HFF-Myc (cell line): ENCODE measurements at places on chromosomes 2 and 18.

DNA sequence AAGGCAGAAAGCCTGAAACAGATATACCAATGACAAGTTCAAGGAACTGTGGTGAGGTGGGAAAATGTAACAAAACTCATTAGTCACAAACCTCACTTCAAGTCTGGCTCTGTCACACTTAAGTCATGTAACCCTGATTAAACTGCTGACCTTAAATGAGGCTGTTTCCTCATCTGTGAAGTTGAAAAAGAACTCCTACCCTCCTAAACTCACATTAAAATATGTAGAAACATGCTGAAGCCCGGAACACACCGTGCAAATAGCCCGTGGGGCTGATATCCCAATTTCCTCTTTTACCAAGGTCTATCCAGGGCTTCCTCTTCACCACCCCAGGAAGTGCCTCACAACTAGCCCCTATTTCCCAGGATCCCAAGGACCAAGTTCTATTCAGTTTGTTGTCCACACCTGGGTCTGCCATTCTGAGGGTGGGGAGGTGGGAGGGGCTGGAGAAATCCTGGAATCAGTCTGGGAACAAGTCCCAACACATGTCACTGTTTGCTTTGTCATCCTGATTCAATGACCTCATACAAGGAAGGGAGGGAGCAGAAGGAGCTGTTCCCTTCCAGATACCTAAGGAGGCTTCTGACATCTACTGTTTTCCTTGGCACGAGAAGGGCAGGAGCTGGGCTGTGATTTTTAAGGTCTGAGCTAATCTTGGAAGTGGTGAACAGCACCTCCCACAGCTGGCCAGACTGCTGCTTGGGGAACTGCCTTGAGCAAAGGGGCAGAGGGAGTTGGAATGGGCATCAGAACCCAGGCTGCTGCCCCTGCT, 42.3 kb downstream of the SLC4A1AP start:
- DNase-seq, result peak; percentile 88

GRCh38 chr2:112121682-112122254, 16.4 kb upstream of the FBLN7 start:
- peak; percentile 15 for DNase-seq

- no peak for DNase-seq
These were observed 1.3 kb downstream of the RASGRP3 start for GRCh38 chr2:33477473-33478468.

- DNase-seq, result no peak
These were observed 552.9 kb upstream of the LRATD1 start for GRCh38 chr2:14079576-14079975.

DNA sequence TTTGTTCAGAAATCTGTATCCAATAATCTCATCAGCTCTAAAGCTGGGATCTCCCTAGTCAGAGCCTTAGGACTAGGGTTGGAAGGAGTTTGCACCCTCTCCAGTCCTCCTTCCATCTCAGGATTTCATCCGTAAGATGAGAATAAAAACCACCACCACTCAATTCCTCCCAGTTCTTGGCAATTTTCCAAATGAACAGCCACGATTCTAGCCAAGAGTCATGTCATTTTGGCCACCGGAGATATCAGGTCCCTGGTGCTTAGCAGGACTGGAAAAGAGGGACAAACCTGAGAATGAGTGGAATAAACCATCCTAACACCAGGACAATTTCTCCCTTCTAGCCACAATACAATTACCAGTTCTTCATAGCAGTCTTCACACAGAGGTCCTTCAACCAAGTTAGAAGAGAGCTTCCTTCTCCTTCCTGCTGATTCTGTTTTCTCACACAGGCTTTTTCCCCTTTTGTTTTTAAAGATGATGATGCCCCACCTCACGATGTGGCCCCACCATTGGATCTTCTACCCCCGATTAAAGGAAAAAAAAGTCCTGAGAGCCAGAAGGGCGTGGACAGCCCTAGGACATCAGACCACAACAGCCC, 36.2 kb downstream of the KIAA2012 start:
- DNase-seq, result no peak

- no peak for DNase-seq
These were observed at the start of gene TMSB10 for GRCh38 chr2:84905181-84906107. TSS of gene TMSB10 (plus strand) at chr2:84905656.

GRCh38 chr2:25400169-25400568, 58.4 kb upstream of the DNMT3A start:
- DNase-seq, result no peak

DNA sequence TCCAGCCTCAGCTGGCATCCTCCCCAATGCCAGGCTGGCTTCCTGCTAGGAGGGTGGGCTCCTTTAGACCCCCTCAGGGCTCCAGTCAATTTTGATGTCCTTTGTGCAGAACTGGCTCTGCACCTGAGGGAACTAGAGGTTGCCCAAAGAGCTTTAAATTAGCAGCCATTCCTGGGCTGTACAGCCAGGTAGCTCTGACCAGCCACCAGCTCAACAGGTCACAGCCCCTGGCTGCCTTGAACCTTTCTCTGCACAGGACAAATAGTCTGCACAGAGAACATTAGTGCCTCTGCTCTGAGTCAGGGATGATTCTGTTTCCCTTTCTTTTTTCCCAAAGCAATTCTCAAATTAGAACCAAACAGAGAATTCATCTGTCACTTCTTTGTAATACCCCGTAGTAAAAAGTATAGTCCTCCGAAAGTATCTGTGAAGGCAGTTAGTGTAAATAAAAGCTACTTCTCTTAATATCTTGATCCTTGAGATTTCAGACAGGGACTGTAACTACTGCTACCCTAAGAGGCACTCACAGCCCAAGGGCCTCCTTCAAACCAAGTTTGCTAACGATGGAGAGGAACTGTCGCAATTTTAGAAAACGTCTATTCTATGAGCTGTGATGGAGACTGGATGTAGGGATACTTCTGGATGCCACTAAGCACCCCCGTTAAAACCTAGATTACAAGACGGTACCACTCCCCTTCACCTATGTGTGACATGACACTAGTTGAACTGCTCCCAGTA, 3.0 kb downstream of the TTC32 start:
- DNase-seq, result no peak

DNA sequence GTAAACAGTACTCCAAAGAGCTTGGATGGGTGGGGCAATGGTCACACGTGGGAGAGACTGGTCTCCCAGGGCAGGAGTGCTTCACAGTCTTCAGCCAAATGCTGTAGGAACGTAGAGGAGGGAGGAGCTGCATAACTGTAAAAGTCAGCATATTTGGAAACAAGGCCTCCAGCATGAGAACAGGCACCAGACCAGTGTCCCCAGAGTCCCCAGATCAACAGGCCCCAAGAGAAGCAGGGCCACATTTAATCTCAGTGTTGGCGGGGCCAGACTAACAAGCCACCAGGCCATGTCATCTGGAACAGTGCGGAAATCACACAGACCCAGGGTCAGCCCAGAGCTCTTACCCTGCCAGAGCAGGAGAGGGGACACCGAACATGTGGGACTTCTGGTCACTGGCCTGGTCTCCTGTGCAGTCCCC, 63.2 kb downstream of the ADCY3 start:
- no peak for DNase-seq

DNA sequence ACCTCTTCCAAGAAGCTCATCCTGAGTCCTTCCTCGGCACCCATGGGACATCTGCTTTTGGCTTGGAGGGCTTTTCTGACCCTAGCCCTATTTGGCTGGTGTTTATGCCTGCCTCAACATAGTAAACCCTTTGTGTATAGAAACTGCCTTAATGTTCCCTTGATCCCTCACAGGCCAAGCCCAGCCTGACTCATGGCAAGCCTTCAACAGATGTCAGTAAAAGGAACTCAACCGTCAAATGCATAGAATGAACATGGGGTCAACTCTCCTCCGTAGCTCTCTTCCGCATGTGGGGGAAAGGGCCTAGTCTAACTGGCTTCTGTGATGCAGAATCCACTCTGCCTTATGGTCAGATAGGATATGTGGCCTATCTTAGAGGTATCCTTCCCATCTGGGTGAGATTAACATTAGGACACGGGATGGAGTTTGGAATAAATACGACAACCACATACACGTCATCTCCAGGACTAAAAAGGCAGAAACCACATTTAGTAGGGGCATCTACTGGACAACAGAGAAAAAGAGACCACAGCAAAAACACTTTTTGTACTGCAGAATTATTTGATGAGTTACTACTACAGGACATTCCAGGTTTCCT, 2.5 kb upstream of the NPAS2 start:
- no peak for DNase-seq

- DNase-seq, result no peak
These were observed 339.4 kb downstream of the CMPK2 start for GRCh38 chr2:6526093-6526824.

GRCh38 chr2:67666386-67667053, 269.4 kb downstream of the ETAA1 start:
- no peak for DNase-seq

DNA sequence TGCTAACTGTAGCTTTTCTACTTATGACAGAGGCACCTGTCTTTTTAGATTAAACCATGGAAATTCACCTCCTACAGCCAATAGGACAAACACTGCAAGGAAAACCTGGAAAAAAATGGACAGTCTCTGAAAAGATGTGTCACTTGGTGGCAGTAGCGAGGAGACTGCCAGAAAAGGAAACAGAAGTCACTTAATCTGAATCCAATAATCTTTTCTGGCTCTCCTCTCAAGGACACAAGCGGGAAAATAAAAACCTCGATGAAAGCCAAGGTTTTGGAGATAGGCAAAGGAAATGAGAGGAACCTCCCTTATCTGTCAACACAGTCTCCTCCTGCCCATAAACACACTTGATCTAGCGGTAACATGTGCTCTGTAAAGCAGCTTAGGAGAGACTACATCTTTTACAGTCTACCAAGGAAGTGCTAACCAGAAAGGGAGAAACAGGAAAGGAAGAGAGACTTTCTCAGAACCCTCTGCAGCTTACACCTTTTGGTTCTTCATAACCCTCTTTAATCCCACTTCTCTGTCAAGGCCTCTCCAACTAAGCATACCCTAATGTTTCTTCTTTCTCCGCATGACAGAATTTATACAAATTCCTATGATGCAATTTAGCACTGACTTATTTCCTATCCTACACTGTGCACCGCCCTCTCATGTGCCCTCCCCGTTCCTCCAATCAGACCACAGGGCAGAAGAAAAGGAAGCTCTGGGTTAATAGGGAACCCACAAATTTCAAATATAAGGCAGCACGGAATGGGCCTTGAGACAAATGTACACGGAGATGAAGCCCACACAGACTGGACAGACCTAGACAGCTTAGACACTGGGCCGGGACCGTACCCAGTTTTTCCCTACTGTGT, 52.8 kb downstream of the CLASP1 start:
- DNase-seq, result peak; percentile 31

- DNase-seq, result no peak
These were observed 357.6 kb downstream of the MTX2 start for GRCh38 chr2:176626796-176627195.

DNA sequence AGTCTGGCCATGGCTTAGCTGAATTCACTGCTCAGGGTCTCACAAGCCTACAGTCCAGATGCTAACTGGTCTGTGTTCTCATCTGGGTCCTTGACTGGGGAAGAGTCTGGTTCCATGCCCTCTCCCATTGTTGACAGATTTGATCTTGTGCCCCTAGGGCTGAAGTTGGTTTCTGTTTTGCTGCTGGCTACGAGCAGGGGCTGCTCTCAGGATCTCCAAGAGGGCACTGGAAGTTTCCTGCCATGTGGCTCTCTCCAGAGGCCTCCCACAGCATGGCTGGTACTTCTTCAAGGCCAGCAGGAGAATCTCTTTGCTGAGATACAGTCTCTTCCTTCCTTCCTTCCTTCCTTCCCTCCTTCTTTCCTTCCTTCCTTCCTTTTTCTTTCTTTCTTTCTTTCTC, 78.1 kb downstream of the SPP2 start:
- DNase-seq, result no peak

GRCh38 chr2:196176142-196176738, 4.9 kb upstream of the STK17B start:
- DNase-seq, result no peak

DNA sequence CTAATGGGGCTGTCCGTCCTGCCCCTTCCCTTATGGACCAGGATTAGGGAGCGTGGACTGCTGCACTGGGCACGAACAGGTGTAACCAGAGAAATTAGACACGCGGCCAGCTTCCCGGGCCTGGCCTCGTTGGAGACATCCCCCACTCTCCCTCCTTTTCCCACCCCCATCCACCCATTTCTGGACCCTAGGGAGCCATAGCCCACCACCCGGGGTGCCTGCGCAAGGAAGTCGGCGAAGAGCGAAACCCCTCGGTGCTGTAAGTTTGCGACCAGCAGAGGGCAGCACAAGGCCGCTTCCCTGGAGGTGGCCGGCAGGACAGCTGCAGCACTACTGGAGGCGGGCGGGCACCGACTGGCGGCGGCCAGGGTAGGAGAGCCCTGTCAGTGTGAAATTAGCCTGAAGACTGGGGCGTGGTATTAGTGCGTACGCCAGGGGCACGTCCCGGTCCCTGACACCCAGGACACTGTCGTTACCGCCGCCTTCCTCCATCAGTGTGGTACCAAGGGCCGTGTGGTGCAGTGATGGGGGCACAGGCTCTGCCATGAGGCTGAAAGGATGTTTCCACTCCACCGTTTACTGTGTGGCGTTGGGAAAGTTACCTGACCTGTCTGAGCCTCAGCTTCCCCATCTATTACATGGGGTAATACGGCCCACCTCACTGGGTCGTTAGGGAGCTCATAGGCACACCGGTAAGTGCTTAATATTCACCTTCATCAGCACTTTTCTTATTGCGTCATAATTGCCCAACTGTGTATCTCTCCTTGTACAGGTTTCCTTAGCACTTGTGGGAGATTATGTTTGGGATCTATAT, 36.0 kb upstream of the CD207 start:
- DNase-seq, result peak; percentile 36

DNA sequence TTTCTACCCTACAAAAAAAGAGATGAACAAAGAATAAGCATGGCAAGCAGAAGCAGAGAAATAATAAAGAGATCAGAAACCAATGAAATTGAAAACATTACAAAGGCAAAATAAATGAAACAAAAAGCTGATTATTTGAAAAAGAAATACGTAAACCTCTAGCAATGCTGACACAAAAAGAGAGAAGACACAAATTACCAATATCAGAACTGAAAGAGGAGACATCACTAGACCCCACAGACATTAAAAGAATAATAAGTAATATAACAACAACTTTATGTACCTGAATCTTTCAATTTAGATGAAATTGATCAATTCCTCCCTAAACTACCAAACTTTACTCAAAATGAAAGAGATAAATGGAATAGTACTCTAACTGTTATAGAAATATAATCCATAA, 75.9 kb downstream of the TMEM163 start:
- DNase-seq, result no peak

GRCh38 chr2:205509655-205510054, 172.6 kb upstream of the NRP2 start:
- no peak for DNase-seq

DNA sequence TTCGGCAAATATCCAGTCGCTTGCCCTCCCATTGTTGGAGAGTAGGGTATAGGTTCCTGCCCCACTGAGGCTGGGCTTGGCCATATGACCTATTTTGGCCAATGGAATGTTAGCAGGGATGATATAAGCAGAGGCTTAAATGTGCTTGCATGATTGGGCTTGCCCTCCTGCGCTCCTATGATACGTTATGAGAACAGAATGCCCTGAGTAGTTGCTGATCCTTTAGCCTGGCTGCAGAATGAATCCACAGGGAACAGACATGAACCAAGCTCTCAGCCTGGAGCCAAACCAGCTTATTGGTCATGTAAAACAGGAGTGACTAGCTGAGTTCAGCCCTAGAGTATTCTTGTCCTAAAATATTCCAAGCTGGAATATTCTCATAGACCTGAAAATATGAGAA, 34.8 kb upstream of the IMP4 start:
- no peak for DNase-seq
